ENCODE measurements at places on chromosomes 12 and 14. TPM values are rescaled to one million over a fixed set of nuclear protein-coding genes. Genes with fewer than 3 reads are reported as not detected.

- DNase-seq = no peak
Measured at GRCh38 chr14:29757188-29757680, 170.4 kb downstream of the PRKD1 start.

DNA sequence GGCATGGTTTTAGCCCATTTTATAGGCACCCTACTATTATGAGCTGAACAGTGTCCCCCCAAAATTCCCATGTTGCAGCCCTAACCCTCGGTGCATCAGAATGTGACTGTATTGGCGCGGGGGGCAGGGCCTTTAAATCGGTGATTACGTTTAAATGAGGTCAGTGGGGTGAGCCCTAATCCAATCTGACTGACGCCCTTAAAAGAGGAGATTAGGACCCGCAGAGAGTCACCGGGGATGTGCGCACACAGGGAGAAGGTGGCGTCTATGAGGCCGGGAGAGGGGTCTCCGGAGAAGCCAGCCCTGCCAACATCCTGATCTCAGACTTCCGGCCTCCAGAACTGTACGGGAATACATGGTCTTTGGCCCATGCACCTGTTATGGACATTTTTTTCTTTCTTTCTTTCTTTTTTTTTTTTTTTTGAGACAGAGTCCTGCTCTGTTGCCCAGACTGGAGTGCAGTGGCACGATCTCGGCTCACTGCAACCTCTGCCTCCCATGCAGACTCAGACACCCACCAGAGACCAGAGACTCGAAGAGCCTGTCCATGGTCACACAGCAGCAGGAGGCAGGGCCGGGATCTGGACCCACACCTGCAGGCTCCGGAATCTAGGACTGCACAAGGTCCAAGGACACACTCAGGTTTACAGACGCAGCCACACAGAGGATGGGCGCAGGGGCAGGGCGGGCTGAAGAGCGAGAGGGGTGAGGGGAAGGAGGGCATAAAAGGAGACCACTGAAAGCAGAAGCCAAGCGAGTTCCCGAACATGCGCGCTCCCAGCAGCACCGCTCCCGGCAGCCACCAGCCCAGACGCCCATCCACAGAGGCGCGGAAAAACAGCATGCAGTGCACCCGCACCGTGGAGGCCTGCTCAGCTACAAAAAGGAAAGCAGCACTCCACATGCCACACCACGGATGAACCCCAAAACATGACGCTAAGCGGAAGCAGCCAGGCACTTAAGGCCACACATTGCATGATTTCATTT, 19.0 kb downstream of the SCARB1 start:
- DNase-seq = no peak

DNA sequence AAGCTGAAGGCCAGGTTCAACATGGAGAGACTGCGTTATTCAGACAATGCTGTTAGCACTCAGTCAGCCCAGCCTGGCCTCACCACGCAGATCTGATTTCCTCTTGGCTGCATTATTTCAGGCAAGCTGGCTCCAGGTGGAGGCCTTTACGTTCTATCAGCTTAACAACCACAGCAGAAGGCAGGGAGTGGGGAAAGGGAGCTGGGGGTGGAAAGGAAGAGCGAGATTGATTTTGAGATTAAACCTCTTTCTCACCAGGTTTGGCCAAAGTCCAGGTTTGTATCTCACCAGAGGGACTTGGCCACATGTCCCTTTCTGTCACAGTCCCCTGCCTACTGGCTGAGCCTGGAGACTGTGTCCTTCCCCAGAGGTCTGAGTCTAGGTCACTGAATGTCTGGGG, 543.7 kb upstream of the TMEM132C start:
- no peak for DNase-seq

DNA sequence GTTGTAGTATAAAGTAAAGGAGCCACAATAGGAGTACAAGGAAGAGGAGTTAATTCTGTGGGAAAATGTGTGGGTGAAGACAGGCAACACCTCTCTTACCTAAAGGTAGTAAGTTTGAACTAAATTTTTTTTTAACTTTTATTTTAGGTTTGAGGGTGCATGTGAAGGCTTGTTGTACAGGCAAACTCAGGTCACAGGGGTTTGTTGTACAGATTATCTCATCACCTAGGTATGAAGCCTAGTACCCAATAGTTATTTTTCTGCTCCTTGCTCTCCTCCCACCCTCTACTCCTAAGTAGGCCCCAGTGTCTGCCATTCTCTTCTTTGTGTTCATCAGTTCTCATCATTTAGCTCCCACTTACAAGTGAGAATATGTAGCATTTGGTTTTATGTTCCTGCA, 70.5 kb downstream of the DNAI7 start:
- no peak for DNase-seq

- no peak for DNase-seq
Measured at GRCh38 chr14:68040633-68041369, 221.2 kb downstream of the RAD51B start.

DNA sequence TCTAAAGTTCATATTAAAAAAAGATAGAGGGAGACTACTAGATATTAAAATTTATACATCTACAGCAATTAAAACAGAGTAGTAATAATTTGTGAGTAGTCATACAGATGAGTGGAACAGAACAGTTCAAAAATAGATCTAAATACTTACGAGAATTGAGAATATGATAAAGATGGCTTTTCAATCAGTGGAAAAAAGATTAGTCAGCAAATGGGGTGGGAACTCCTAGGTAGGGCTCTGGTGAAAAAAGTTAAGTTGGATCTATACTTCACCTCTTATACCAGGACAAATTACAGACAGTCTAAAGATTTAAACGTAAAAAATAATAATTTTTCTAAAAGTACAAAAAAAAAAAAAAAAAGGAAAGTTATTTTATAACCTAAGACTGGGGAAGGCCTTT, 66.9 kb downstream of the GPATCH2L start:
- DNase-seq = no peak

GRCh38 chr12:2284857-2285256, 232.1 kb downstream of the CACNA1C start:
- DNase-seq = peak; percentile 78

- no peak for DNase-seq
Measured at GRCh38 chr12:93033948-93034347, 104.9 kb upstream of the EEA1 start.

DNA sequence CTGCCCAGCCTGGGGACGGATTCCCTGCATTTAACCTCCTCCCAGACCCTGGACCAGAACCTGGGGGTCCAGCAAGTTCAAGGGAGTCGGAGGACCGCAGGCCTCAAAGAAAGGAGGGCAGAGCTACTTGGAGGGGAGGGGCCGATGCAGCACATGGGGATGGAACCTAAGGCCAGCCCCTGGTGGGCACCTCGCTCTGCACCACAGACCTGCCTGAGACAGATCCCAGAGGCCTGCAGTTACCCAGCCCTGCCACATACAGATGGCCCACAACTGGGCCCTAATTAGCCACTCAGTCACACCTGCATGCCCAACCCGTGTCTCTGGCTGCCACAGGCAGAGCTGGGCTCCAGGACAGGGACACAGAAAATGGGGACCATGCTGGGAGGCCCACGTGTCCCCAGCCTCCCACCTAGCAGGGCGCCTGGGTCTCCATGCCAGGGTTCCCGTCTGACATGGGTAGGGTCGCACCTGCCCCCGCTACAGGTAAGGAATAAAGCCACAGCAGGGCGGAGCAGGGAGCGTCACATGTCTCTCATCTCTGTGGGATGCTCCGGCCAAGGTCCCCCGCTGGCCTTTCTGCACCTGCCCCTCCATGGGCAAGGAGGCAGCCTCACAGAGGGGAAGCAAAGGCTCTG, 16.7 kb downstream of the AKT1 start:
- DNase-seq = no peak

DNA sequence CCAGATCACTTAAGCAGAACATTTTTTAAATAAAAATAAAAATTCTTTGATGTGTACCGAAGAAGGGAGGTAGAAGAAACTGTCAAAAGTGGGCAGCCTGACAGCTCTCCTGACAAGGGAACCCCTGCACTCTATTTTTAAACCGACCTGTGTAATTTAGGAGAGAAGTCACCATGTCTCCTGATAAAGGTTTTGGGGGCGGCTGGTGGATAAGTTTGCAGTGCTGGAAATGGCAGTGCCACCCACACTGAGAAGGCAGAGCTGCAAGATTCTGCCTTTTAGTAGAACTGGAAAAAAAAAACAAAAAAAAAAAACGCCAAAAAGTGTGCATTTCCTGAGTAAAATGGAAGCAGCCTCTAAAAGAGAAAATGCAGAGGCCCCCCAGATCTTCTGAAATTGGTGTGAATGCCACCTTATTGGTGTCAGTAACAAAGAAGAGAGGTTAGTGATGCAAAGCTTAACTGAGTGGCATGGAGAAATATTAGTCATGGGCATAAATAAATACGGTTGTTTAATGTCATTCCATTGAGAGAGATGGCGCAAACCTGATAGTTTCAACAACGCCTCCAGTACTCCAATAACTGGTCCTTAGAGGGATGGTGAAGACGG, 24.7 kb downstream of the DUSP6 start:
- DNase-seq = no peak

DNA sequence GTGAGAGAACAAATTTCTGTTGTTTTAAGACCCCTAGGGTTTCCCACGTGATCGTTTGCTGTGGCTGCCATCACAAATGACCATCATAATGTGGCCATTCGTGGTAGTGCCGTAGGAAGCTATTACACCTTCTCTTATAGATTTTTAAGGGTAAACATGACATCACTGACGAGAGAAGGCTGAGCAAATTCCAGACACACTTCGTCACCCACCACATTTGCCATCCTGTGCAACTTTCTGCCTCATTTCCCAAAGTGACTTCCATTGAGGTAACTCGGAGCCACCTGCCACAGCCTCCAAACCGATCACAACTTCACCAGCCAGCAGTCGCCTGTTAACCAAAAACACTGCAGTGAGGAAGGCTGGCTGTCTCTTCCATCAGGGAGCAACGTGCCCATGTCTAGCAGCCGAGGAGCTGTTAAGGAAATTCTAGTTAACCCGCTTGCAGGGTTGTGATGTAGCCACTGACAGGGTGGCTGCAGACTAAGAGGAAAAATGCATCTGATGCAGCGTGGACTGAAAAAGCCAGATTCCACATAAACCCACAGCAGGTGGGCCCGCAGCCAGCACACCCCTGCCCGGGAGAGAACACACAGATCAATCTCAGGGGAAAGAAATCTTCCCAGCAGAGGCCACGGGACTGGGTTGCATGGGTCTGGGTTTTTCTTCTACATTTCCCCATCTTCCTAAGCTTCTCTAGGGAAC, 44.6 kb downstream of the CCDC85C start:
- no peak for DNase-seq

GRCh38 chr12:63940310-63941005, 96.0 kb downstream of the SRGAP1 start:
- no peak for DNase-seq

- peak; percentile 66 for DNase-seq
Measured at GRCh38 chr12:76277480-76277879, 70.7 kb downstream of the BBS10 start.

DNA sequence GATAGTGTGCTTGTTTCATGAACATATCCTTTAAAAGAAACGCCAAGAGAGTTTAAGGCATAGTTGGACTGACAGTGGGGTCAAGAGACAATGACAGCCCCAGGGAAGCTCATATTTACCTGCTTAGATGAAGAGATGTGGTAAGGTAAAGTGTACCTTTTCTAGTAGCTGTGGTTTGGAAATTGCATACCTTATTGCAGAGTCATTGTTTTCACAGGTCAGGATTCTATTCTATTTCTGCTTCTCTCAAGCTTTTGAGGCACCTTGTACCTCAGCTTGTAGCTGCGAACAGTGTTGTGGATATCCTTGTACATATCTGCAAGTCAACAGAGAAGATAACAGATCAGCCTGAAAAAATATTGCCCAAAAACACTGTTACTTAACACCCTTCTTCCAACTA, 47.7 kb downstream of the ATP6V1D start:
- no peak for DNase-seq

DNA sequence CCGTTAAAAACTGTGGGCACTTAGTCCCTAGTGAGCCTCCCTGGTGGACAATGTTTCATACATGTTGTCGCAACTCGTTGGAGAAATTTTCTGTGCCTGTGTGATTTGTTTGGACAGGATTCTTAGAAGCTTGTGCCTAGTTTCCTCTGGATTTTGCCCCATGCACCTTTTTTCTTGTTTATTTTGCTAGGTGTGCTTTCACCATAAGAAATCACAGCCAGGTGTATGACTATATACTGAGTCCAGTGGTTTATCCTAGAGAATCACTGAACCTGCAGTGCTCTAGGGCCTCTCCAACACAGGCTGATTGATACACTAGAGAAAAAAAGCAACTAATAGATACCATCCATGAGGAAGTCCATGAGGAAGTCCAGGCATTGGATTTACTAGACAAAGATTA, 33.1 kb upstream of the OASL start:
- DNase-seq = no peak

- DNase-seq = no peak
Measured at GRCh38 chr12:29591140-29592020, 93.9 kb upstream of the OVCH1 start.

GRCh38 chr14:105765893-105766614, 239.7 kb downstream of the TMEM121 start:
- DNase-seq = no peak

DNA sequence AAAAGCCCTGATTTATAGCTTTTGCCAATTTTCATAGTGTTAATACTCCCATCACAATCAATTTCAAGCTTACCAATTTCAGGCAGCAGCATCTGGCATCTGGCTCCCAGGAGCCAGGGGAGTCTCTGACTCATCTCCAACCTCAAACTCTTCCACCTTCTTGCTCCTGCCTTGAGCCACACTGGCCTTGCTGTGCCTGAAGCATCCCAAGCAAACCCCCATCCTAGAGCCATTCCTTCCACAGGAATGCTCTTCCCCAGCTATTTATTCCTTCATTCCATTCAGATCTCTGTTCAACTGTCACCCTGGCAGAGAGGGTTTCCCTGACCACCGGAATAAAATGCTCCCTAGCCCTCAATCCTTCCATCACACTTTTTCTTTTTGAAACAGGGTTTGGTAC, 13.9 kb upstream of the PPP1CC start:
- peak; percentile 39 for DNase-seq

- DNase-seq = no peak
Measured at GRCh38 chr12:6355491-6356373, 13.9 kb upstream of the TNFRSF1A start.

GRCh38 chr12:110168732-110169455, 44.7 kb downstream of the IFT81 start:
- DNase-seq = no peak

DNA sequence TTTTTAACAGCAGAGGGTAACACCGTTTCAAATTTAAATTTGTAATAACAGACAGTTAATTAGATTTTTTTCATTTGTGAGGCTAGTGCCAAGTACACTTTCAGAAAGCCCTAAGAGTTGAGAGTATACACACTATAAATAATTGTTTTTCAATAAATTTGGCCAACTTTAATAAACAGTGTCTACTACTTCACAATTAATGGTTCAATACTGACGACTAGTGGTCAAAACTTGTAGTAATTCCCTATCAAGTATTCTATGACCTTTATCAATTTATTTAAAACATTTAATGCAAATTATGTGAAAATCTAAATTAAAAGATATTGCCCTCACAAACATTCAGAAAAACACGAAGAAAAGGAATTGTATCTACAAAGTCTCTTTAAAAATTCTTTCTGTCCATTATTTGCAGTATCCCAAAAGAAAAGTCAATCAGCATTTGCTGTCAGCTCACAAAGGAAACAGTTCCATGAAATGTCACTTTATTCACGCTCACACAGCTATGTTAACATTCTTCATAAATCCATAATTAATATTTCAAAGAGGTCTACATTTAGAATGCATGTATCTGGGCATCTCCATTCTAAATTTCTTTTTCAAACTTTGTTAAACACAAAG, 91.2 kb downstream of the CEP128 start:
- DNase-seq = peak; percentile 50

Gene RNF212B
- not detected for total RNA-seq

Gene SLC25A3
- total RNA-seq = 661 TPM

Gene TROAP
- 14.3 TPM for total RNA-seq

Gene TESPA1
- not detected for total RNA-seq

Gene FOXG1
- total RNA-seq = 0.06 TPM

Gene SAMD15
- 1.4 TPM for total RNA-seq

Gene LRRK2
- total RNA-seq = 0.41 TPM

Gene FAM186B
- 0.08 TPM for total RNA-seq

Gene SMCO3
- 0.14 TPM for total RNA-seq

Gene B4GALNT3
- not detected for total RNA-seq
